ENCODE measurements at places on chromosomes 16 and 17.
A peak's percentile ranks its signal among the peaks of the same experiment; 100 is the strongest.

DNA sequence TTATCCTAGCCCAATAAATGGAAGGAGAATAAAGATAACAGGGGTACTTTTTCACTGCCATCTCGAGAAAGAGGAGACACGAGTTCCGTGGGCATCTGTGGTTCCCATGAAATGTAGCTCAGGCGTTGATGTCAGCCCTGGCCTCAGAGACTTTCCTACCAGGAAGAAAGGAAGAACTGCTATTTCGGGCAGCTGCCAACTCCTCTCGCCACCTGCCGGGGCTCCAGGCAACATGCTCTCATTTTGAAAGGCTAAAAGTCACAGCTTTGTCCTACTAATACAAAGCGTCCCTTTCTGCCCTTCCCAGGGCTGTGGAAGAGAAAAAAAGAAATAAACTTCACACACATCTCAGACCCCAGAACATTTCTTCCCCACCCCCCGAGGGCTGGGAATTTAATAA, 65.8 kb downstream of the DHRS7C start:
- no peak for DNase-seq

GRCh38 chr17:81233811-81234505, 4.9 kb downstream of the TEPSIN start:
- no peak for DNase-seq

DNA sequence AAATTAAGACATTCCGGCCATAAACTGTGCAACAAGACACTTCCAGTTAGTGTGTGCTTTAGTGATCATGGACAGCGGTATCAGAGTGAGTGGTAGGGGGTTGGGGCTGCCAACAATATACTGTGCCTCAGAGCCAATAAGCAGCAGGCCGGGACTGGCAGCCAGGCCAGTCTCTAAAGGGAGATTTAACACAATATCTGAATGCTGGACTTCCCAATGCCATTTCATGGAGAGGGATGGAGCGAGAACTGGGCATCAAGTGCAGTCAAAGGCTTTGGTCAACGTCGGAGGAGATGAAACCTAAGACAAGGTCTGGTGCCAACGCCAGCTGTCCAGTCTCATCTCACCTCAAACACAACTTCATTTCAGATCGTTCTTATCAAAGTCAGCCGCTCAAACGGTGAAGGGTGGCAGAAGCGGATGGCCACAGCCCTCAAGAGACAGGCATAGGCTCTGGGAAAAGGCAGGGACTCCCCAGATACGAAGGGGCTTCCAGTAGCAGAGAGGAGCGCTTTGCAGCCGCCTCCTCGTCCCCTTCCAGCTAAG, 935 bp downstream of the USP32 start:
- no peak for DNase-seq

GRCh38 chr16:4371357-4372000, at the start of gene VASN:
VASN (plus strand) TSS chr16:4371848; CDS start chr16:4380878, 9,030 bp downstream.
- DNase-seq, result peak; percentile 65

- no peak for DNase-seq
These were observed 64.2 kb downstream of the SLC39A11 start for GRCh38 chr17:73028299-73028755.

DNA sequence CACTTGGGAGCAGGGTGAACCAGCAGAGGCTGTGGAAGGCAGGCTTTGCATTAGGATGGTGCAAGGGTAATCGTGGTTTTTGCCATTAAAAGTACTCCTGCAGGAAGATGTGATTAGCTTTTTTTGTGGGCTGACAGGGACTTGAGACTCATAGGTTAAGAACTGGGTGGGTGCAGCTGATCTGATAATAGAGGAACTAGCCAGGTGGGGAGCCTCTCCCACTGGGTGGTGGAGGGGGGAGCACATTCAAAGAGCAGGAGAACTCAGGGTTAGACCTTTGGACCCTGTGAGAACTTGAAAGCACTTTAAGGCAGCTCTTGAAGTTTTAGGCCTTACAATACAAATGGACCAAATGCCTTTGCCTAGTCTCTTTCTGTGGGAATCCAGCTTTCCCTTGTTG, 32.4 kb downstream of the CCL4 start:
- no peak for DNase-seq

DNA sequence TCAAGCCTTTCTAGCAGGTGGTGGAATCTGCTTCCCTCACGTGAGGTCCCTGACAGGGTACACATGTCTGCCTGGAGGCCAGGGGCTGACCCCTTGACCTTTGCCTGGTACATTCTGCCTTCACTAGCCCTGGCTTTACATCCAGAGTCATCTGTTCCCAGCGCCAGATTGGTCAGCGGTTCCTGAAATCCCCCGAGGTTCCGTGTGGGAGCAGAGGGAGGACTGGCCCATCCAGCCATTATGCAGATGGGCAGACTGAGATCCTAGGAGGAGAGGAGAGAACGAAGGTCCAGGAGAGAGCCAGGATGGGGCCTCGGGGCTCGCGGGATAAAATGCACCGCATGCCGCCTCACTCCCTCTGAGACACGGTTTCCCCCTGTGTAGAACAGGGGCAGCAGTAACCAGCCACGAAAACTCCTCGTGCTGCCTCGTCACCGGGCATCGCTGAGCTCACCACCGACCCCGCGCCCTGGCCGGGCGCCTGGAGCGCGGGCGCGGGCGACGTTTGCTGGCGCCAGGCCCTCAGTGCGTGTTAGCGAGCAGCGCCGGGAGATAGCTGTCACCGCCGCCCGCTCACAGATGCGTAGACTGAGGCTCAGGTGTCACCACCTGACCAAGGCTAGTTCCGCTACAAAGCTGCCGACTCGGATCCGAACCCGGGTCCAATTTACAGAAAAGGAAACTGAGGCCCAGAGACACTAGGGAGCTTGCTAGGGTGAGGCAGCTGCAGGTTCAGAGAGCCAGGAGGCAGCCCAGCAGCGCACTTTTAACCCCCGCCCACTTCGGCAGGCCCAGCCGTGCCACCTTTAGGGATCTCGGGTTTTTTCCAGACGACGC, 811 bp upstream of the MAP2K3 start:
- DNase-seq, result no peak

DNA sequence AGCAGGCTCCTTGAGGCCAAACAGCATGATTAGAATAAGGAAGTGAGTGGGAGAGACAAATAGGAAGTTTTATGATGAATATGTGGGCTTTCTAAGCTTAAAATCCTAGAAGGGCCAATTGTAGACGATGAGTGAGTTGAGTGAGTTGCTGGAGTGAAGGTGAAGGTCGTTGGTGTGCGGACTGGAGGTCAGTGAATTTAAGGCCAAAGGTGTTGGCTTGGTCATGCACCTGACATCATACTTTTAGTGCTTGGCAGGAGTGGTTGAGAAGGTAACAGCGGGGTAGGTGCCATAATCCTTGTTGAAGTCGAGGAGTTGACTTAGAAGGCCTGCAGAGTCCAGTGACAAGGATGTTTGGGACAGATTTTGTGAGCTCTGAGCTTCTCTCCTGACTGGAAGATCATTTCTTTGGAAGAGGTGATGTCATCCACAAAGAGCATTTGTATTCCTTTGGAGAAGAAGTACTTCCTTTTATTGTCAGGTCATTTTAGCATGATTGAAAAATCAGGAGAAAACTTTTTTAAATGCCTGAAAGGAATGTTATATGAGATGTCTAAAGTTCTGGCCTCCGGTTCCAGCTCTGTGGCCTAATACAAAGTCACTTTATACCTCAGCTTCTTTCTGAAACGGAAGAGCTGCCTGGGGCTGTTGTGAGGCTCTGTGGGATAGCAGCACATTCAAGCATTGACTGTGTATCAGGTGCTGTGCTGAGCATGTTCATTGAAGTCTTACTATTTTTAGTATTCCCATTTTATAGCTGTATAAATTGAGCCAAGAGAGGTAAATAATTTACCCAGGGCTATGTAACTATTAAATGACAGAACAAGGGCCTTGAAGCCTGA, 53.6 kb upstream of the TBX2 start:
- DNase-seq, result no peak

DNA sequence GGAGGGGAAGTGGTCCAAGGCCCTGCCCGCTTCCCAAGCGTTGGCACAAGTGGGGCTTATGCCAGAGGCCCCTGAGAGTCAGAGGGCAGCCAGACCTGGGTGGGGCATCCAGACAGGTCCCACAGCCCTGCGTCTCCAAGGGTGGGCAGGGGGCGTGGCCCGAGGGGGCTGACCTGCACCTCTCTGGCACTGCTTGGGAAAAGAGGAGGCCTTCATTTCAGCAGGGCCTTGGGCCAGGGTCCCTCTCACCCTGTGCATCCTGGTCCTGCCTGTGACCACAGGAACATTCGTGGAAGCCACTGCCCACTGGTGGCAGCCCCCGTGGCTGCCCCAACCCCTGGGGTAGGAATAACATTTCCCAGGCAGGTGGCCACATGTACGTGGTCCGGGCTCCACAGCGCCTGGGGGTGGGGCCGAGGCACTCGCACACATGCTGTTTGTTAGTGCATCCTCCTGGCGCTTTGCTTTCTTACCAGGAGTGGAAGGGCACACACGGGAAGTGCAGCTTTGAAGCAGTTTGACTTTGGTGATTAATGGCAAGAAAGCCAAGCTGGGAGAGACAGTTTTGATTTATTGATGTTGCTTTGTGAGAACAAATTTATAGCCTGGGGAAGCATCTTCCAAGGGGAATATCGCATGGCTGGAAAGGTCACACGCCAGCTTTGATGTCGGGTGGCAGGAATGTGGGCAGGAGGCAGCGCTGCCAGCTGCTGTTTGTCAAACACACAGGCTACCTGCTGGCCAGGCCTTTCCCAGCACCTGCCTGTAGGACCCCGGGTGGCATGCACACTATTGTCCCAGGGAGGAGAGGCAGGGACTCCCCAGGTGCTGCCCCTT, 4.3 kb downstream of the CENPX start:
- no peak for DNase-seq

DNA sequence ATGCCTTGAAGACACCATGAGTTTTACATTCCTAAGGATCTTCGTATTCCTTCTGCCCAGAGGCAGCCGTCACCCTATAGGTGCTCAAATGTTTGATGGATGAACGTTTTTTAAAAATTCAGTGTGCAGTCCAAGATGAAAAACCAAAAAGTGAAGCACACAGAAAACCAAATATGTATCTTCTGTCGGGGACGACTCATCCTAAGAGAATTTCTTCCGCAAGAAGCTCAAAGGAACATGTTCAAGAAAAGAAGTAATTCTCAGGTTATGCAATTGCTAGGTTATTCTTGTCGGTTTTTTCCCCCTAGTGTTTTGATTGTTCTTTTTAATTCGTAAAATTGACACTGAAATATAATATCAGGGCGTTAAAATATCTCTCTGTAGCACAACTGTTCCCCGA, 1.4 kb downstream of the CENPV start:
- no peak for DNase-seq

- no peak for DNase-seq
These were observed 85.7 kb downstream of the TIMM22 start for GRCh38 chr17:1082579-1082978.

DNA sequence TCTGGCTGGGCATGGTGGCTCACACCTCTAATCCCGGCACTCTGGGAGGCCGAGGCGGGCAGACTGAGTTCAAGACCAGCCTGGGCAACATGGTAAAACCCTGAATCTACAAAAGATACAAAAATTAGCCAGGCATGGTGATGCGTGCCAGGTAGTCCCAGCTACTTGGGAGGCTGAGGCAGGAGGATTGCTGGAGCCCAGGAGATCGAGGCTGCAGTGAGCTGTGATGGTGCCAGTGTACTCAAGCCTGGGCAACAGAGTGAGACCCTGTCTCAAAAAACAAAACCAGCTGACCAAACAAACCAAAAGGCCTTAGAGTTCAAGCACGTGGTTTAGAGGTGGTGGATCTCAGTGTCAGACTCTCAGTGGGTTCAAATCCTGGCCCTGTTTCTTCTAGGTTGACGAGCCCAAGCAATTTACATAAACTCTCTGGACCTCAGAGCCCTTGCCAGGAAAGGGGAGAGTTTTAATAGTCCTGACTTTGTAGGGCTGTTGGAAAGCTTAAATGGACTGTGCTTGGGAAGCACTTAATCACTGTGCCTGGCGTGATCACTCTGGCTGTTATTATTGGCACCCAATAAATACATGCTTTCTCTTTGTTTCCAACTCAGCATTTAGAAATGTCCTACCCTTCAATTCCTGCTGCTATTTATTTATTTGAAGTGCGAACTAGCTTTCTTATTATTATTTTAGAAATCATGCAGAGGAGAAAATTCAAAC, 44.7 kb downstream of the ABCC1 start:
- DNase-seq, result no peak

- no peak for DNase-seq
These were observed 4.4 kb upstream of the ZNF469 start for GRCh38 chr16:88378401-88378800.

- no peak for DNase-seq
These were observed 1.1 kb downstream of the ROGDI start for GRCh38 chr16:4801051-4801961.

DNA sequence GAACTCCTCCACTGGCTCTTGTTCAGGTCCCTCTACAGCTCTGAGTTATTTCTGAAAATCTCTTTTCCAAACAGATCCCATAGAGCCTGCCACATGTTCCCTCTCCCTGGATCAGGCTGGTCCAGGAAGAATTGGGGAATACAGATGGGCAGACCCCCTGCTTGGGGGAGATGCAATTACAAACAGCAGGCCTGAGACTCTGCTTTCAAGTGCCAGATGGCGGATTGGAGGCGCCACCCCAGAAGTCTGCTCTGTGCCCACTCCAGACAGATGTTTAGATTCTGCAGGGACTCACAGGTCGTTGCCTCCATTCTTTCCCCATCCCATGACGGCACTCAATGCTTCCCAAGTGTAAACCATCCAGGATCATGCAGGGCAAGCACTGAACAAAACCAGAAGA, 316.6 kb downstream of the SLC39A11 start:
- DNase-seq, result no peak

GRCh38 chr17:62703776-62704380, 76.4 kb downstream of the MRC2 start:
- DNase-seq, result peak; percentile 40

DNA sequence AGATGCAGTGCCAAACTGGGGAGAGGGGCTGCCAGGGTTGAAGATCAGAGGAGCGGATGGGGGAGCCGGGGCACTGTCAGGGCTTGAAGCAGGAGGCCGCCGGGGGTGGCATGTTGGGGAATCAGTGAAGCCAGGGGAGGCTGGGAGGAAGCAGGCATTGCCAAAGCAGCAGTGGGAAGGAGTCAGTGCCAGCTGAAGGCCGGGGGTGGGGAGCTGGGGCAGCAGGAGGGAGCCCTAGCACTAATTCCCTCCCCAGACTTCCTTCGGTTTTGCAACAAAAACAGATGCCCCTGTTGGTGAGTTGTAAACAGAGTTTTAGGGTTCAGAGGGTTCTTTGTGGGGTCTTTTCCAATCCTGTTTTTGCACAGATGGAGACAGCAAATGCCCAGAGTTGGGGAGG, 10.9 kb upstream of the TAC4 start:
- DNase-seq, result no peak

- no peak for DNase-seq
These were observed 3.8 kb downstream of the OTOA start for GRCh38 chr16:21667575-21667974.

GRCh38 chr16:10922328-10923145, 19.7 kb downstream of the DEXI start:
- DNase-seq, result no peak

GRCh38 chr16:85216522-85217375, 104.5 kb upstream of the CIBAR2 start:
- no peak for DNase-seq

- DNase-seq, result no peak
These were observed 18.4 kb upstream of the CAPN15 start for GRCh38 chr16:508884-509736.
